ENCODE measurements at places on chromosomes 13 and 19.

DNA sequence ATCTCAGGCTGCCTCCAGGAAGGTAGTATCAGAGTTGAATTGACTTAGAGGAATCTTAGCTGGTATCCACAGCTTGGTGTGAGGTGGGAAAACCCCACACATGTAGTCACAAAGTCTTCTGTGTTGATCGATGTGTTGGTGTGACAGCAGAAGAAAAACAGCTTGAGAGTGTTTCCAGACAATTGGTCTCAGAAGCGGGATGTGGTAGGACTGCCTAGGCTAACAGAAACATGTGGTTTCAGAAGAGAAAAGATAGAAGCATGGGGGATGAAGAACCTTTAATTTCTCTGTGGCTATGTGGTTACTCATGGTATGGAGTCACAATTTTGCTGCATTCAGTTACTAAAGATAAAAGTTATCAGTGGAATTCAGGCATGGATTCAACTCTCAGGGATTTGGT is 134.7 kb upstream of the SLITRK5 start:
- DNase-seq: peak; percentile 63

DNA sequence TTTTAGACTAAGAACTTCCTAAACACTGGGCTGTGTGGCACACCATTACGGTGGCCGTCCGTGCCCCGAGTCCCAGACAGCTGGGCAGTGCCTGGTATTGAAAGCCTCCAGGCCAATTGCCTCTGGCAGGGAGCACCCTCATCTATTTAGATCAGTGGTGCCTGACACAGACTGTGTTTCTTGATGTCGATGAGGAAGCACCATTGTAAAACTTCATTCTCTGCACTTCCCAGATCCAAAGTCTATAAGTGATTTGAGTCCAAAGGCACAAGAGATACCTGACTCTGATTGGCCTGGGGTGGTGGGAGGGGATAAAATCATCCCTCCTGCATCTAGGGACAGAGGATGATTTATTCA is 8.5 kb upstream of the STK24 start:
- no peak for DNase-seq

- DNase-seq: no peak
Observed at GRCh38 chr19:10120538-10121189, 965 bp upstream of the EIF3G start.

DNA sequence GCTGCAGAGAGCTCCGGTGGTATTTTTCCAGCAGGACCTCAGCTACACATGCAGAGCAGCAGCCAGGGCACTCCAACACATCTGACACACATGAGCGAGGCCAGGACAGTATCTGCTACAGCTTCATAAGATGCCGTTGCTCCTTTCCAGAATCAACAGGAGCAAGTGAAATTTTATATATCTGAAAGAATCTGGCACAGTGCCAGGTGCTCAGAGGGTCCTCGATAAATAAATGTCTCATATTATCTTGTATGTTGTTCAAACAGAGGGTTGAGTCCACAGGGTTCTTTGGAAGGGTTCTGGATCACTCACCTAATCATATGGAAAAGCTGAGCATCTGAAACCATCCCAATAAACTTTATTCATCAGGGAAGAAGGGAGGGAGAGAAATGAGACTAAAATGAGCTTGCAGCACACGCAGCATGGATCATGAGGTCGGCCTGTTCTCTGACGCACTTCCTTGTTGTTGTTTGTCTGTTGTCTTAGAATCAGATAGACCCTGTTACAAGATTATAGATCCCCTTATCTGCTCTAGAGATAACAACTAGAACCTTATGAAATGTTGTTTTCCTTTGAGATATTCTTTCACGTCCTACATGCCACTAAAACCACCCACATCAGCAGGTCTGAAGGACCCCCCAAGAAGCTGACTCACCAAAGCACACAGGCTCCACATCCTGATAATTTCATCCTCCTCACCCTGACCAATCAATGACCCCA is 3.2 kb upstream of the METTL21C start:
- DNase-seq: no peak
